Glutamatergic neuron (in vitro differentiated cells): ENCODE measurements at places on chromosomes 13 and 19. TPM values are rescaled to one million over a fixed set of nuclear protein-coding genes. Genes with fewer than 3 reads are reported as not detected.
A peak's percentile ranks its signal among the peaks of the same experiment; 100 is the strongest.

- H3K27me3 ChIP-seq: peaks cover 4% of the 10 kb centered on the region
- H3K4me3 ChIP-seq: peak overlapping the region; percentile 85
- H3K4me1 ChIP-seq: peaks cover 4% of the 10 kb centered on the region
These were observed 703 bp downstream of the KLF16 start for GRCh38 chr19:1862424-1863327.

Gene C19orf25
- total RNA-seq: 29.2 TPM

- H3K4me1 ChIP-seq: no peaks in the 10 kb centered on the region
- H3K4me3 ChIP-seq: no peak overlapping the region
- no peak overlapping the region for H3K27ac ChIP-seq
- no peaks in the 10 kb centered on the region for H3K27me3 ChIP-seq
- DNase-seq: no peak
These were observed 2138.5 kb upstream of the PCDH20 start for GRCh38 chr13:63554157-63554556.

Gene PSMD8
- total RNA-seq: 156 TPM

Gene ZNF829
- total RNA-seq: 4.5 TPM

DNA sequence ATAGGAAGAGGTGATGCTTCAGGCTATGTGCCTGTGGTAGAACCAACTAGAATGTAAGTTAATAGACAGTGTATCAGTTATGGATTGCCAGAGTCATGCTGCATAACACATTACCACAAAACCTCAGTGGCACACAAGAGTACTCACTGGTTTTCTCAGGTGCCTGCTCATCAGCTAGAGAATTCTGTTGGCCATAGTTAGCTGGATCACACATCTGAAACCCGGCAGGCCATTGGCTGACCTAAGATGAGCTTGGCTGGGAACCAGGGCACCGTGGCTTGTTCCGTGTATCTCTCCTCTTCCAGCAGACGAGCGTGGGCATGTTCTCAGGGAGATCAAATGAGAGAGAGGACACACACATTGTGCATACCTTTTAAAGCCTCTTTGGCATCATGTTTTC, 76.7 kb downstream of the TEX26 start:
- no peak overlapping the region for H3K4me3 ChIP-seq
- H3K4me1 ChIP-seq: peaks cover 39% of the 10 kb centered on the region
- H3K27me3 ChIP-seq: peaks cover 2% of the 10 kb centered on the region
- no peak for DNase-seq
- no peaks in the 10 kb centered on the region for H3K36me3 ChIP-seq

GRCh38 chr19:11971041-11971440, 6.2 kb downstream of the ZNF763 start:
- H3K4me3 ChIP-seq: no peak overlapping the region
- no peaks in the 10 kb centered on the region for H3K27me3 ChIP-seq
- no peak overlapping the region for H3K27ac ChIP-seq
- H3K4me1 ChIP-seq: no peaks in the 10 kb centered on the region

Gene ZNF560
- total RNA-seq: not detected

DNA sequence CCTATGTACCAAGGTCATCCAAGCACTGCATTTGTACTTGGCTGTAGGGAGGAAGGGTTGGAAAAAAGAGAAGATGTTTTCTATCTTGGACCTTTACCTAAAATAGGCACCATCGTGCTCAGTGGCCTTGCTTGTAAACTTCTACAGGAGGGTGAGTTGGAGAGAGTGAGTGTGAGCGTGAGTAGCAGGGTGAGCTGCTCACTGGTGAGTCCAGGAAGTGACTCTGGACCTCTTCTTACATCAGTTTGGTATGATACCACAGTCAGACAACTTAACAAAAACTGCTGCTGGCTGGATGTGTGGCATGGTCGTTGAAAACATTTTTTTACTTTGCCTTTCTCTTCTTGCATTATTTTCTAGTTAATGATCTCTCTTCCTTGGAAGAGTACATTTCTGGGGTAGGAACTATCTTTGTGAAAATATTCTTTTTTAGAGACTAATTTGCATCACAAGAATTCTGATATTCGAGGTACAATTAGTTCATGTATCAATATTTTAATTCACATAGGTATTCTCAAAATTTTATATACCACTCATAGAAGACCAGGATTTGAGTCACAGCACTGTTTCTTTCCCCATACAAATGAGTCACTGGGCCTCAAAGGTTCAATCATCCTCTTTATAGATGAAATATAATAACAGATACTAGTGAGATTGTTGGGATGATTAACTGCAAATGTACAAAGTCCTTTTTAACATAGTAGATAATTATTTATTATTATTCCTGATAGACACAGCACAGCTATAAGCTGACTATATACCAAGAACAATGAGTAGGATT, 651 bp downstream of the SERPINE3 start:
- no peaks in the 10 kb centered on the region for H3K36me3 ChIP-seq
- no peak overlapping the region for H3K27ac ChIP-seq

- DNase-seq: no peak
- no peaks in the 10 kb centered on the region for H3K27me3 ChIP-seq
- no peak overlapping the region for H3K4me3 ChIP-seq
- no peaks in the 10 kb centered on the region for H3K4me1 ChIP-seq
- no peak overlapping the region for H3K27ac ChIP-seq
- H3K36me3 ChIP-seq: no peaks in the 10 kb centered on the region
These were observed 93.1 kb downstream of the ENOX1 start for GRCh38 chr13:43693639-43694038.

GRCh38 chr19:21750586-21751128, 16.7 kb downstream of the ZNF100 start:
- peaks cover 10% of the 10 kb centered on the region for H3K36me3 ChIP-seq
- H3K27ac ChIP-seq: no peak overlapping the region
- H3K27me3 ChIP-seq: no peaks in the 10 kb centered on the region
- H3K4me3 ChIP-seq: no peak overlapping the region

Gene VSIG10L
- total RNA-seq: 3.5 TPM

DNA sequence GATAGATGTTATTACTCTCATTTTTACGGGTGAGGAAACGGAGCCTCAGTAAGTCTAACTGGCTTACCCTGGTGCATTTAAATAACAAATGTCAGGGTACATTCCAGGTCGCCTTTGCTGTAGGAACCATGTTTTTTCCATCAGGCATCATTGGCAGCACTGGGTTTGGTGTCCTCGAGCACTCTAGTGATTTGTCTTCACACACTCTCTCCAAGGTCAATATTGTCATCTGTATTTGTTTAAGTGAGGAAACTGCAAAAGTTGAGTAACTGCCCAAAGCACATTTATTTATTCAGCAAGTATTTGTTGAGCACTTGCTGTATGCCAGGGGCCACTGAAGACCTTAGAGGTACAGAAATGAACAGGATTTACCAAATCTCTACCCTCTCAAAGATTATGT, 78.6 kb downstream of the DCT start:
- no peaks in the 10 kb centered on the region for H3K36me3 ChIP-seq
- no peak overlapping the region for H3K27ac ChIP-seq
- no peaks in the 10 kb centered on the region for H3K4me1 ChIP-seq
- no peak overlapping the region for H3K4me3 ChIP-seq
- no peak for DNase-seq

Gene GIPC1
- 53.4 TPM for total RNA-seq

- H3K36me3 ChIP-seq: peaks cover 7% of the 10 kb centered on the region
- DNase-seq: no peak
- H3K27ac ChIP-seq: no peak overlapping the region
- peaks cover 6% of the 10 kb centered on the region for H3K4me1 ChIP-seq
These were observed 66.5 kb downstream of the EFNB2 start for GRCh38 chr13:106468744-106469590.

DNA sequence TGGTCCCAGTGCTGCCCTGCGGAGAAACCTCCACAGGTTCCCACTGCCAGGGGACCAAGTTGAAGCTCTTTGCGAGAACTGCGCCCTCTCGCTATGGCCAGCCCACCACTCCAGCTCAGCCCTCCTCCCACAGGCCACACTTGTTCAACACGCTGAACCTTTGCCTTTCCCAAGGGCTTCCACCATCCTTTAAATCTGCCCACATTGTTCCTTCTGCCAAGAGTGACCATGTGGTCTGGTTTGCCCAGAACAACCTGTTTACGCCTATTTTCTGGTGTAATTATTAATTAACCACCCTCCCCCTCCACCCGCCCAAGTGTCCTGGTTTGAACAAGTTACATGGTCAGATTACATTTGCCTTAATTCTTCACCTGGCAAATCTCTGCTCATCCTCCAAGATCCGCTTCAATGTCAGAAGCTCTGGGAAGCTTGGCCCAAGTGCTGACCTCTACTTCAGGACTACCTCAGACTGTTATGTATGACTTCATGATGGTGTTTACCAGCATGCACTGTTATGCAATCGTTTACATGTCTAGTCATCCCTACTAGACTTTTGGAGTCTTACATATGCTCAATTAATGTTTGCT, 12.0 kb upstream of the USP12 start:
- DNase-seq: no peak
- no peak overlapping the region for H3K27ac ChIP-seq
- no peak overlapping the region for H3K4me3 ChIP-seq

GRCh38 chr13:36173571-36174322, 40.6 kb downstream of the SOHLH2 start:
- DNase-seq: no peak
- no peak overlapping the region for H3K4me3 ChIP-seq
- H3K4me1 ChIP-seq: no peaks in the 10 kb centered on the region
- H3K36me3 ChIP-seq: no peaks in the 10 kb centered on the region

Gene SHISA7
- 3.2 TPM for total RNA-seq

DNA sequence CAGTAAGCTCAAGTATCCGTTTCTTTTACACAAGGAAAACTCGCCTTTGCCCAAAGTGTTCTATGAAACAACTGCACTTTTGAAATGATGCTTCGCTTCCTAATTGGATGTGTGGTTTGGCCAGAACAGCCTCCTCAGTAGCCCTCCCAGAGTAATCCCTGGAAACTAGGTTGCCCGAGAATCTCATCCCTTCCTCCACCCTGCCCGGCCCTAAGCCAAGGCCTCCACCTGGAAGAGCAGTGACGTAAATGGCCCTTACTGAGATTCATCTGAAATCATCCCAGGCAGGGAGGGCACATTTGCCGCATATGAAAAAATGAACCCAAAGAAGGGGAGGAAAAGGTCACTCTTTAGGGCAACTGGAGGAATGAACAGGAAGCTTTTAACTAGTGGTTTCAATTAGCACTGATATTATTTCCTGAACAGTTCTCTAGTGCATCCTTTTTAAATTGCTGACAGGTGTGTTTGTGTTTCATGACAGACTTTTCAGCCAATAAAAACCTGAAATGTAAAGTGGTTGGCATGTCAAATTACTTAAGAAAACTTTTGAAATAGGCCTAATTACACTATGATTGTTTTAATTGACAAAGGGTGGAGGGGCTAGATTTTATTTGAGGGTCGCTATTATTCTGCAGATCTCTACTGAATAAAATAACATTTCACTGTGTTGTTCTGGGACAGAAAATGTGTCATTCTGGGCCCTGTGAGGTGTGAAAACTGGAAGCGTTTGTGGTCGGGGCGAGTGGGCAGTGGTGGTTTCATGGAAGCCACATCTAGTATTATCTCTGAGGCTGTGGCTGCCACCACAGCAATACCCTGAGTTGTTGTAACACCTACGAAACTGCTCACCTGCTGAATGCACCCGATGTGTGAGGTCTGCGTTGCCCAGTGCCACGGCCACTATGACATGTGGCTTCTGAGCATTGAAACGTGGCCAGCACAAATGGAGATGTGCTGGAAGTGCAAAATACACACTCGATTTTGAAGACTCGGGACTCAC, 112.1 kb downstream of the ZIC5 start:
- no peak overlapping the region for H3K27ac ChIP-seq
- DNase-seq: no peak
- peaks cover 18% of the 10 kb centered on the region for H3K4me1 ChIP-seq
- no peak overlapping the region for H3K4me3 ChIP-seq

Gene C19orf85
- total RNA-seq: not detected

- H3K27me3 ChIP-seq: peaks cover 3% of the 10 kb centered on the region
- DNase-seq: no peak
- H3K36me3 ChIP-seq: peaks cover 7% of the 10 kb centered on the region
- no peak overlapping the region for H3K4me3 ChIP-seq
- peaks cover 3% of the 10 kb centered on the region for H3K4me1 ChIP-seq
These were observed 71.4 kb downstream of the EFNB2 start for GRCh38 chr13:106464076-106464475.

Gene KLK14
- total RNA-seq: 1.5 TPM

DNA sequence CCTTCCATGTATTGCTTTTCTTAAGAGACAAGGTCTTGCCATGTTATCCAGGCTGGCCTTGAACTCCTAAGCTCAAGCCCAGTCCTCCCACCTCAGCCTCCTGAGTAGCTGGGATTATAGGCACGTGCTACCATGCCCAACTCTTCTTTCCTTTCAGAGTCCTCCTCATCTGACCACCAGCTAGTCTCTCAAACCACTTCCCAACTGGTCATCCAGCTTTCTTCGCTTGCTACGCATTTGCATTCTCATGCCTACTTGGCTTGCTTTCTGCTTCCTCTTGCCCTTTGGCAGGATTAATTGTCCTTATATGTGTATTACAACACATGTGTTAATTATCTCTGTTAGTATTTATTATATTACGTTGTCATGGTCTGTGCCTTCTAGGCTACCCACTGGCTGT, 6.3 kb downstream of the GPR18 start:
- H3K4me1 ChIP-seq: peaks cover 12% of the 10 kb centered on the region
- H3K36me3 ChIP-seq: peaks cover 6% of the 10 kb centered on the region
- H3K27me3 ChIP-seq: no peaks in the 10 kb centered on the region
- DNase-seq: no peak

DNA sequence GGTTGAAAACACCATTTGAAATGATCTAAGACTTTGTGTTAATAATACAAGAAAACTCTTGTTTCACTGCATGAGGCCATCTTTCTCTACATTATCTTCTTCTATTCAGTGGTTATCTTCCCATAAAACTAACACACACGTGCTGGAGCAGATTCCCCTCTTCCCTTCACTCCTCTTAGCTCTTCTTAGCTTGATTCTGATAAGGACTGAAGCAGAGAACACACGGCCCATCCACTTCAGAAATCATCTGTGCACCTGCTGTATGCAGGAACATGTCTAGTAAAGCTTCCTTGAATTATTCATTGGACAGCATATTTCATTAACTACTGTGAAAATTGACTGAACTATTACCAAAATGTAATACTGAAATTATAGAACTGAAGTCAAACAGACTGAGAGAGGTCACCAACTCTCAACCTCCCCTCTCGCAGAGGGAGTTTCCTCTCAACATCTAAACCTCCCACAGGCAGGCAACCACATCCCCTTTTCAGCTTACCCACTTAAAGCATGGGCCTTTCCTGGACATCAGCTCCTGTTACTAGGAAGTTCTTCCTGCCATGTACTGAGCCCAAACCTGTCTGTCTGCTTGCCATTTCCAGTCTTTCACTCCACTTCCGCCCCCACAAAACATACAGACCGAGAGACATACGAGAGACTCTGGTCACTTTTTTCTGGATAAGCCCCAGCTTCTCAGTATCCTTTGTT, 113.9 kb downstream of the CRYL1 start:
- H3K4me3 ChIP-seq: no peak overlapping the region
- peaks cover 2% of the 10 kb centered on the region for H3K4me1 ChIP-seq
- no peak for DNase-seq
- no peak overlapping the region for H3K27ac ChIP-seq

Gene KRTDAP
- not detected for total RNA-seq
